ENCODE measurements at places on chromosomes 13 and 19.

DNA sequence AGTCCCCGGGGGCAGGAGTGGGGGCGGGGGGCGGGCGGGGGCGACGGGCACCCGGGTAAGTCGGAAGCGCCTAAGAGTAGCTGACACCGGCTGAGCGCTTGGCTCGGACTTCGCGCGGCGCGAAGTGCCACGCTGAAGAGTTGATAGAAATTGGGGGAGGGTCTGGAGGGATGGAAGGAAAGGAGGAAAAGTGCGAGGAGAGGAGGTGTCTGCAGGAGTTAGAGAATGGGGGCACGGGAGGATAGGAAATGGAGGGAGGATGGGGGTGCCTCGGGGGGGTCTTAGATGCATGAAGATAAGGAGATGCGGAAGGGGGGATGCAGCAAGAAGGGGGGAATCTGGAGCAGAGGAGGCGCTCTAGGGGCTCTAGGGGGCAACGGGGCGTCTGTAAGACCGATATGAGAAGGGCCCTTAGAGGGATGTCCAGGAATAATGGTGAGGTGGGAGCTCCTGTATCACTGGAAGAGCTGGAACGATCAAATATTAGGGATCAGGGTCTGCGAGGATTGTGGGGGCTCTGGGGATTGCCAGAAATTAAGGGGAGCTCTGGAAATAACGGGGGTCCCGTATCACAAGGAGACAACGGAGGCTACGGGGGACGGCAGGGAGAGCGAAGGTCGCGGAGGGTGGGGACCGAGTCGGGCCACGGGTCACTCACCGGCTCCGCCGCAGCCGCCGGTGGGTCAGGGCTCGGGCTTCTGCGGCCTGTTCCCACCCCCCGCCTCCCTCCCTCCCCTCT, at the start of gene MYPOP:
Gene MYPOP (minus strand): TSS at position 702 of the 739 bp plus-strand sequence. CDS start 840 bp downstream, outside the sequence.
- no peak for DNase-seq

DNA sequence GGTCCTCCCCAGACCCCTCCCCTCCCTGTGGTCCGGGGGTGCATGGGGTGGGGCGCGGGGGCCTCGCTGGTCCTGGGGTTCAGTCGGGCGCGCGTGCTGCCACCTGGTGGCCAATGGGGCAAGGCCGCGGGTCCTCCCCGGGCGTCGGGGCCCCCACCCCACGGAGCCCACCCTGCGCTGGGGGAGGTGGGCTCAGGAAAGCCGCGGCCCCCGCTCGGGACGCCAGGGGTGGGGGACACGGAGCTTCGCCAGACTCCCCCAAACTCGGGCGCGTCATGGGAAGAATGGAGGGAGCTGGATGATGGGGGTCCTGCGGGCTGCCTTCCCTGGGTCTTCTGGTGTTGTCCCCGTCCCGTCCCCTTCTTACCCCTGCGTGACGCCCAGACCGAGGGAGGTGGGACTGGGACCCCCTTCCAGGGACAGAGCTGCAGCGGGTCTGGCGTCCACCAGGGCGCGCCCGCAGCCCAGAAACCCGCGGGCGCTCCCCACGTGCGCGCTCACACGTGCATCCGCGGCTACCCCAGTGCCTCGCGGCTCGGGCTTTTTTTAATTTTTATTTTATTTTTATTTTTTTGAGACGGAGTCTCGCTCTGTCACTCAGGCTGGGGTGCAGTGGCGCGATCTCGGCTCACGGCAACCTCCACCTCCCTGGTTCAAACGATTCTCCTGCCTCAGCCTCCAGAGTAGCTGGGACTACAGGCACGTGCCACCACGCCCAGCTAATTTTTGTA, 19.8 kb upstream of the TCF3 start:
- DNase-seq: peak; percentile 67

DNA sequence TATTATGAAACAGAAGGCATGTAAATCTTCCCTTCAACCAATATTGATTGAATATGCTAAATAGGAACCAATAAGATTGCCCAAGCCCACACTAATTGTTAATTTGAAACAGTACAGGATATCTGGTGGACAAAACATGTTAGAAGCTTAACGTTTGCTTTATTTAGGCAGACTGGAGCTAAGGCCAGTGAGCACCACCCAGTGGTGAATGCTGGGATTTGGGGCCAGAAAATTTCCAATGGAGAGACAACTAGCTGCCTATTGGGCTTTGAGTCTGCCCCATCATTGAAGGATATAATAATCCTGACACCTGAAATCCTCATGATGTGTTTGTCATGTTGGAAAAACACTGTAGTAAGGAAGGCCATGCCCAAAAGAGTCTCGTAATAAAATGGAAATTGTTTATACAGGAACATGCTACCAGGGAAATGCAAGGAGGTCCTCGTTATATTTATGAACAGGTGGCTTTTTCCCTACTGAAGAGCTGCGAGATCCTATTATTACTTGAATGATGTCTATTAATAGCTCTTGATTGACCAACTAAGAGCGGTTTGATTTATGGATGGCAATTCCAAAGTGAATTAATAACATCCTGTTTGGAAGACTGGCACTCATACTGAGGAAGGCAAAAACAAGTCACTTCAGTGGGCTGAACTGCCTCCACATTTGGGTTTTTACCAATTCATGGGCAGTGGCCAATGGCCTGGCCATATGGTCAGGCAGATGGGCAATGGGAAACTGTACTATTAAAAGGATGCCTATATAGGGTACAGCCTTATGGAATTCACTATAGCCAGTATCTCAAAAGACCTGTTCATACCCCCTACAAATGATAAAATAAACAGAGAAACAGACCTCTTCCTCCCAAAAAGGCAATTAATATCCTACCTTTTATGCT, 8.7 kb downstream of the SIGLECL1 start:
- DNase-seq: peak; percentile 41

DNA sequence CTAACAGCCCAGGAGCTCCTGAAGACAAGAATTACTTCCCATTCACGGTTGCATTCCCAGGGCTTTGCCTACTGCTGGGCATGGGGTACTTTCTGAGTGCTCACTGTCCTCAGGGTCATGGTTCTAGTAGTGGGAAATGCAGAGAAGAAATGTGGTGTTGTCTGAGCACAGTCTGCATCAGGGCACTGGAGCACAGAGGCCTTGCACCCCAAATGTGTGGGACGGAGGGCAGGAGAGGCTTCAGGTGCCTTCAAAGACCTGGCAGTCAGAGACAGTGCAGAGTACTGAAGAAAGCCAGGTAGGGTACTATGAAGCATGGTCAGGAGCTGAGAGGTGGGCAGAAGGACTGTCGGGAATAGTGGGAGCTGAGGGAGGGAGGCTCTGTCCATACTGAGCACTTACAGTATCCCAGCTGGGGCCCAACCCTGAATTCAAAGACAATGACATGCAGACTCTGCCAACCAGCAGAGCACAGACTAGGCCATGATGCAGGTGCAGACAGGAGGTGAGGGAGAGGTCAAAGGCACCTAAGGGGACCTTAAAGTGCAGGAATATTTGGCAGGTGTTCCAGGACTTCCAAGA, 144.4 kb downstream of the USP12 start:
- DNase-seq: no peak

- no peak for DNase-seq
Measured at GRCh38 chr19:28705008-28705407, 507.9 kb downstream of the UQCRFS1 start.

GRCh38 chr13:30194906-30195305, 112.4 kb downstream of the KATNAL1 start:
- no peak for DNase-seq

DNA sequence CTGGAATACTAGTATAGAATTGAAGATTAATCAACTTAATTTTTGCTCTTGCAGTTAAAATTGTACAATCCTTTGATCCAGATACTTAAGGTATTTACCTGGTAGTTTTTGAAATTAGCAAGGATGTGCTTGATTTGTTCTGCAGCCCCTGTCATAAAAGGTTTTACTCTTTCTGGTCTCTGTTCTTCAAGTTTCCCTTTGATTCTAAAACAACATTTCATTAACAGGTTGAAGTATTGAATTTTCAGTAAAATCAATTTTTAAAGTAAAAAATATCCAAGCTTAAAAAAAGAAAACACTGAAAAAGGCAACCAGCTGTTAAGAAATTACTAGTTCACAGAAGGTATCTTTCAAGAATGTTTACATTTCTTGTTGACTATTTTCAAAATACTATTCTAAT, 1.6 kb downstream of the TPT1 start:
- DNase-seq: no peak

DNA sequence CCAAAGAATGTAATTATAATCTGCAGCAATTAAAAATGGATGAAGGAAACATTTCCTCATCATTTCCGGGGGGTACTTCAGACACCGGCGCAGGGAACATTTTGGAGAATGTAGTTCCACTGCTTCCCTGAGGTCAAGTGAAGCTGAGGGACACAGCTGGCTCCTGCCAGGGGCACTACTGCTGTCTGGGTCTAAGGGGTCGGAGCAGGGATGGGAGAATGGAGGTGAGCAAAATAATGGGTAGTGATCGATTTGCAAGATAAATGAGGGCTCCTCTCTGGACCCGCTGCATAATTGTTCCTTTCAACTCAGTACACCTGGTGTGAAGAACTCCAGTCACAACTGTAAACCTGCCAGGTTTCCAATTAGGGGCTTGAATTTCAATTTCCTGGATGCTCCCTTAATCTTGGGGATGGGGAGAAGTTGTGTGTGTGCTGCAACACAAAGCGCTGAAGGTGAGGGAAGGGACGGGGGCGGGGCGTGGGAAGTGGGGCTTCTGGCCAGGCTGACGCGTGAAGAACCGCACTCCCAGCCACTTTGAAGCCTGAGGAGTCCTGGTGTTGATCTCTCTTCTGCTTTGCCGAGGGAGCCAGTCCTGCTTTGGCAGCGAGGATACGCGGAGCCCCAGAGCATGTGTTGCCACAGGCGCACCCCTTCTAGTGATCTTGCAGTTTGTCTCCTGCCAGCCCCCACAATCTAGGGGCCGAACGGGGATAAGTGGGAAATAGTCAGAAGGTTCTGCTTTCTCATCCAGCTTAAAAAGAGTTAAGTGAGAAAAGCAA, 57.9 kb upstream of the PCDH8 start:
- no peak for DNase-seq

GRCh38 chr19:39839678-39840327, 5.8 kb upstream of the DYRK1B start:
- DNase-seq: no peak

DNA sequence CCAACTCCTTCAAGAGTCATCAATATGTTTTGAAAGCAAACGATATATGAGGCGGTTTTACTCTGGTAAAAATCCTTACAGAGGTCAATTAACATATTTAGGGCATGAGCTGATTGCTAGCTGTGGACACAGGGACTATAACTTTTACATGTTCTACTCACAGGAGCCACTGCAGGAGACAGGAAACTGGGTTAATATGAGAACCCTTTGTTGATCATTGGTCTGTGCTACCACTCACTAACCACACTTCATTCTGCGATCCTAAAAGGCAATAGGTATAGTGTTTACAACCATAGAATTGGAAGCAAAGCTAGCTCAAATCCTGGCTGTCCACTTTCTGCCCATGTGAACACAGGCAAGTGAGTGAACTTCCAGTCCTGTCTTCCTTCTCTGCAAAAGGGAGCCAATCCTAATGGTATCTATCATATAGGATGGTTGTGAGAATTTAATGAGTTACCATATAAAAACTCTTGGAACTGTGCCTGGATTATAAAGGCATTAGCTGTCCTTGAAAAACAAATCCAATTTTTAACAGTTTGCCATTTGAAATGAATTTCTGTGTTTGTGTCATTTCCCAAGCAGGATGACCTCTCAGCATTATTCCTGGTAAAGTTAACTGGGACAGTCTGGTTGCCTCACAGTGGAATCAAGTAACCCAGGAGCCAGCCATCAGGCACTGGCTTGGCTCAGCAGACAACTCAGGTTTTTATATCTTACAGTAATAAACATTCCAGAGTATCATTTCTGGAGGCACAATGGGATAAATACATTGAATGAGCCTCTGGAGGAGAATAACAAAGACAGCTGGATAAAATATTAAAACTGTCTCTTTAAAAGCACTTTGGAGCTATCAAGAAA, 29.8 kb upstream of the RAP2A start:
- DNase-seq: no peak

DNA sequence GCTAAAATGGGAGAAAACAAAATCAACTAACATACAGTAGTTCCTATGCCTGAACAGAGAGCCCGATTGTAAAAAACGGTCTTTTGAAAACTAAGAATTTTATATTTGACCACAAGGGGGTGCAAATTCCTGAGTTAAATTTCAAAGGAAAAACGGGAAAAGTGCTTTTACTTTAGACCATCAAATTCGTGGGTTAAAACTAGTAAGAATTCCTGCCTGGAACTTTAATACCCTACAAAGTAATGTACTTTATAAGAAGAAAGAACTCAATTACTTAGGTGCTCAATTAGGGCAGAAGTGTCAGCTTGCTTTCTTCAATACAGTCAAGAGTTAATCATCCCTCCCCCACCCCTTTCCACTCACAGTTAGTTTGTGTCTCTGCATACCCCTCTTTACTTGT, 69.8 kb downstream of the KCNRG start:
- DNase-seq: no peak

DNA sequence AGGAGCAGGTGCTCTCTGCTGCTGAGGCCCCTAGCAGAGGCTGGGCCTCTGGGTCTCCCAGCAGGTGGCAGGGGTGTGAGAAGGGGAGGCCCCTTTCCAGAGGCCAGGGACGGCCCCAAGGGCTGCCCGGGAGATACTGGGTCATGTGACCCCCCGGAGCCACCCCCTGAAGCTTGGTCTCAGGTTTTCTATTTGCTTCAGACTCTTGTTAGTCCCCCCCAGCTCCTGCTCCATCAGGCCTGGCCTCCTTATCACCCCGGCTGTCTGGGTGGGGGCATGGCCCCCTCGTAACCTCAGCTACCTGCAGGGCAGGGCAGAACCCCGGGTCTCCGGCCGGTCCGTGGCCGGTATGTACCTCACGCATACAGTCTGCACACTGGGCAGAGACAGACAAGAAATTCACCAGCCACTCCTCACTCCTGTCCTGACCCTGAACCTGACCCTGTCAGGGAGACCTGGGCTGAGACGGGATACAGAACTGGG, 13.2 kb upstream of the TCF3 start:
- DNase-seq: peak; percentile 22

GRCh38 chr13:20544201-20544923, 18.7 kb upstream of the CRYL1 start:
- no peak for DNase-seq

- peak; percentile 13 for DNase-seq
Measured at GRCh38 chr13:40664350-40665125, 1.9 kb downstream of the FOXO1 start.

- DNase-seq: no peak
Measured at GRCh38 chr13:45084515-45084914, 35.8 kb upstream of the GTF2F2 start.

- DNase-seq: no peak
Measured at GRCh38 chr13:61600360-61601033, 184.8 kb upstream of the PCDH20 start.

GRCh38 chr19:38870612-38871011, 7.5 kb downstream of the RINL start:
- no peak for DNase-seq

GRCh38 chr13:21965095-21965494, 294.2 kb downstream of the FGF9 start:
- no peak for DNase-seq

- DNase-seq: no peak
Measured at GRCh38 chr13:110518571-110518970, 43.0 kb downstream of the RAB20 start.

All from BE2C (cell line).